Neural crest cell (in vitro differentiated cells): ENCODE measurements at places on chromosomes 11 and 22. TPM values are rescaled to one million over a fixed set of nuclear protein-coding genes. Genes with fewer than 3 reads are reported as not detected.

- DNase-seq = no peak
These were observed 77.3 kb downstream of the YAP1 start for GRCh38 chr11:102187416-102188151.

GRCh38 chr11:32039149-32039548, 51.7 kb upstream of the RCN1 start:
- DNase-seq = no peak

The ZBED4 gene
- 43.8 and 44.5 TPM in 2 replicates for total RNA-seq

The APOA5 gene
- not detected in 2 replicates for total RNA-seq

The OR8G5 gene
- total RNA-seq = not detected in 2 replicates

GRCh38 chr11:33065445-33066178, 26.2 kb downstream of the TCP11L1 start:
- DNase-seq = peak; percentile 59

The MUC5AC gene
- total RNA-seq = not detected in 2 replicates

The FAM118A gene
- total RNA-seq = 60.7 and 64.8 TPM in 2 replicates

GRCh38 chr11:77410076-77410827, 63.6 kb downstream of the PAK1 start:
- no peak for DNase-seq

GRCh38 chr11:95799546-95799945, 9.2 kb downstream of the CEP57 start:
- no peak for DNase-seq

DNA sequence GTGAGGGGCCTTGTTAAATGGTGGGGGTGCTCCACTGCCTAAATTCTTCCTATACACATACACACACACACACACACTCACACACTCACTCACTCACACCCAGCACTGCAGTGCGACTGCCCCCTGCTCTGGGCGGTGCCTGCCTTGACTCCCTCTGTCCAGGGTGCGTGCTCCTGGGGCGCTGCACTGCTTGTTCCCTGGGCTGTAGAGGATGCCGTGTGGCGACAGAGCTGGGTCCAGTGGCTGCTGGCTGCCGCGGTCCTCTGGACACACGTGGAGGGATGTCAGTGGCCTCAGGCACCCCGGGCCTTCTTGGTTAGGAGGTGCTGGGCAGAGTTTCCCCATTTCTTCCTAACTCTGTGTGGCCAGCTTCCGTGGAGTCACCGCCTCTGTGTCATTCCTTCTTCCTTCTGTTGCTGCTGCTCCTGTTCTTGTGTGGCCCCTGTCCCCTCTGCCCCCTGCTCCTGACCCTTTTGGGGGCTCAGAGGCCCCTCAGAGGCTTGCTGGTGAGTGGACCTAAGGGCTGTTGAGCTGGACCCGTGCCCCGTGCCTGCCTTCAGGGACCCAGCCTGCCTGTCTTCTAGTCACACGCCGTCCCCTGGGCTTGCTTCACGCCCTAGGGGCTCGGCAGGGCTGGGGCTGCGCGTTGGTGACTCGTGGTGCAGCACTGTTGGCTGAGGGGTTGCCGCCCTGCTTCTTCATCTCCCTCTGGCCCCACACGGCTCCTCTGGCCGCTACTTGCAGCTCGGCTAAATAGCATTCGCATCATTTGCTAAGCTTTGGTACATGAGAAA, 147.0 kb downstream of the TBC1D22A start:
- DNase-seq = no peak

DNA sequence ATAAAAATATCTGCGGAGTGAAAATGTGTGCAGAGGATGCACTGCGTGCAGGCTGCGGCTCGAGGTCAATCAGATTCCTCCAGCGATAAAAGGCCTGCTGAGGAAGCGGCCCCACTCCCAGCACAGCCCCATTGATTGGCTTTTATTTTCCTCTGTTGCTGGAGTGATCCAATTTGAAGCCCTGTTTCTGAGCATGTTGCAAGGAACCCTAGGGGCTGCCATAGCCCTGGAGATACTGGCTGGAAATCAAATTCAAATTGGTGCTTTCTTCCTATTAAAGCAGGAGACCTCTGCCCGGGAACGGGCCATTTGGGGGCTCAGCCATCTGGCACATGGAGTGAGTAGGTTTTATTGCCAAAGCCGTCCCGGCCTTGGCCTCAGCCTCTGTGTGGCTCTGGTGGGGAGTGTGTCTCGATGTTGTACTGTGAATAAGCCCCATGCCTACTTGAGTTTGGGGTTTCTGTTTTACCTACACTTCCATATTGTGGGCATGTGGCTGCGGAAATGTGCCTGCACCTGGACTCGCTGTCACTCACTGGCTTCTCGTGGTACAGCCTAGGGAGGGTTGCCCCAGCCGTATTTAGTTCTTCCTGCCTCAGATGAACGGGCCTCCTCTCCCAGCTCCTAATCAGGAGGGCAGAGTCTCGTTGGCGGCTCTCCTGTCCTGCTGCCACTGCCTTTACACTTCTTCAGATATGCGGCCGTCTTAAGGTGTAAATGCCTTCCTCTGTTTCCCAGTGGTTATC, 25.6 kb downstream of the PARVB start:
- no peak for DNase-seq

DNA sequence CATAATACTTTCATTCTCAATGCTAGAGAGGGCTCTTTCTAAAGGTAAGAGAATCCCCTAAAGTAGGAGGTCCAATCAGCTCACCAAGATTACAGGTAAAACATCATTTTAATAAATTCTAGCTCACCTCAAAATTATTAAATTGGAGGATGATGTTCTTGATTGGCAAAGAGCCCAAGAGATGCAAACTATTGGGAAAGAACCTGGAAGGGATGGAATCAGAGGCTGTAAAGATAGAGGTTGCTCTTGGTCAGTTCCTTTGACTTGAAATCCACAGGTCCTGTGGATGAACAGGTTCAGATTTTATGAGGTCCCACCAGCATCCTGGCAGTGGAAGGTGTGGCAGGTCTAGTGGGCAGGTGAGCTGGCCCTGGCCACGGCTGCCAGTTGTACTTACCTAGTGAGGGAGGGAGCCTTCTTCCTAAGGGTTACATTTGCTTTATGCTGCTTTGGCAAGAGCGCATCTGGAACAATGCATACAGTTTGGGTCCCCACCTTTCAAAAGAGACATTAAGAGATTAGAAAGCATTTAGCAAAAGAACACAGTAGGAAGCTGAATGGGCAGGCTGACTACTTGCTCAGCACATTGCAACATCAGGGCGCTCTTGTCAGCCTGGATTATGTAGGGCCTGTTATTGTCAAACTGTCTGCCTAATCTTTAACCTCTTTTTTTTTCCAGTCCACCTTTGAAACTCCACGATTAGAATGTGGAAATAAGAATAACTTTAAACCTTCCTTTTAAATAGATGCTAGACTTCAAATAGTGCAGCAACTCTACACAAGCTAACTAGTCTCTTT, 97.0 kb downstream of the RDX start:
- no peak for DNase-seq

DNA sequence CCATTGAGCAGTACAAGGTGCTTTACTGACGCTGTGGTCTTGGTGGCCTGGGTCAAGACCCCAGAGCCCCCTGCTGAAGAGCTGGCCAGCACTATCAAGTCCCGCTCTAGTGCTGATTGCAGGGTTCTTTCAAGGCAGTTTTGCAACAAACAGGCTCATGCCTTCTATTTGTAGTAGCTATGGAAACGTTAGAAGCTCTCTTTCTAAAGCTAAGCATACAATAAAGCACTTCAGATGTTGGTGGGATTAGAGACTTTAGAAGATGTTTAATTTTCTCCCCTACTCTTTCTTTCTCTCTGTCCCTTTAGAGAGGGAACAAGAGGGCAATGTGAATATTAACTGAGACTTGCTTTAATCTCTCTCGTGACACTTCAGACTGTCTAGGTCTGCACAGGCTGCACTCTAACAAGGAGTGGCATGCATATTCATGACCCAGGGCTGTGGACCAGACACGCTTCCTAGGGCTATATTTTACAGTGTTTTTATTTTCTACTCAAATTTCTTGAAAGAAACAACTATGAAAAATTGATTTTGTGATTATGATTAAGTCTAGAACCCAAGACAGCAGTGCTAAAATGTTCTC, 138.6 kb downstream of the WNT7B start:
- DNase-seq = no peak

DNA sequence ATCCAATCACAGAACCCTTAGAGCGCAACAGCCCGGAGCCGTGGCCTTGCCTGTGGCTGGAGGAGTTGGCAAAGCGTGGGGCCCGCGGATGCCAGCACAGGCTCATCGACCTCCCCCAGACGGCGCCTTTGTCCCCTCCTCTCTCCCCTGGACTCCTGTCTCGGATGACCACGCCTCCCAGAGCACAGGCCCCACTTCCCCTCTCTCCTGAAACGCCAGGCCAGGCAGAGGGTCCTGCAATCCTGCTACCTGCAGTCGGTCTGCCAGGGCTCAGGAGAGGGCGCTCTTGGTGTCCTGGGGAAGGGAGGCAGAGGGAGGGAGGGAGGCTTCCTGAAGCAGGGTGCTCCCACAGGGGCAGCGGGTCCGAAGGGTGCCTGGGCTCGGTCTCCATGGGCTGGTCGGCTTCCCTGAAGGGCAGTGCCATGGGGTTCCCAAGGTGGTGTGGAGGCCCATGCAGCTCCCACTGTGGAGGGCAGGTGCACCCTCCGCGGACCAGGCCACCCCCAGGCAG, 16.6 kb upstream of the TTLL12 start:
- DNase-seq = no peak

DNA sequence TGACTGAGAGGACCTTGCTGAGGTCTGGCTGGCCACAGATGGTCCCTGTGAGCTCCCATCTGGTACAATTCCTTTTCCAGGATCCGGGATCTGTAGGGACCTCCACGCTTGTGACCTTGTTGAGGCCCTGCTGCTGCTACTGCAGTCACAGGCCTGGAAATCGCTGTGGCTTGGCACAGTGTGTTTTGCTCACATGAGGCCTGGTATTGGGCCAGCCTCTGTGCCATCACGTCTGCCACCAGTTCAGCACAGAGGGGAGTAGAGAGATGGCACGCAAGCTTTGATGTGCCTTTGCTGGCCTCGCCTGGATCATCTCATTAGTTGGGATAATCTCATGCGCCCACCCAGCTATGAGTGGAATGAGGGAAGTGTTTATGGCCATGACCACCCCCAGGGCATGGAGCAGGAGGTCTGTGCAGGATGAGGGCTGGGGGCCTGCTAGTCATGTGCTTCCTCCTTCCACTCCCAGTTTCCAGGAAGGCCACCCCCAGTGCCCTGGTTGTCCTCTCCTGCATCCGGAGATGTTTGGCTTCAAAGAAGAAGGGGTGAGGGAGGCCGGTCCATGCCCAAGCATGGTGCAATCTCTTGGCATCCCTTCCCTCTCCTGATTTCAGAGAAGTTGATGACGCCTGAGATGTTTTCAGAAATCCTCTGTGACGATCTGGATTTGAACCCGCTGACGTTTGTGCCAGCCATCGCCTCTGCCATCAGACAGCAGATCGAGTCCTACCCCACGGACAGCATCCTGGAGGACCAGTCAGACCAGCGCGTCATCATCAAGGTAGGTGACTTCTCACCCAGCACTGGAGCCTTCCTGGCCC, 22.4 kb downstream of the DERL3 start:
- DNase-seq = no peak

The RFPL2 gene
- total RNA-seq = 0.21 TPM in 1 of 2 replicates, not detected in the other

The DGCR6 gene
- 4.8 and 4.9 TPM in 2 replicates for total RNA-seq

GRCh38 chr22:45972091-45972888, 4.7 kb downstream of the WNT7B start:
- no peak for DNase-seq
